GOT3 (cell line): ENCODE measurements at places on chromosomes 6 and 20.

DNA sequence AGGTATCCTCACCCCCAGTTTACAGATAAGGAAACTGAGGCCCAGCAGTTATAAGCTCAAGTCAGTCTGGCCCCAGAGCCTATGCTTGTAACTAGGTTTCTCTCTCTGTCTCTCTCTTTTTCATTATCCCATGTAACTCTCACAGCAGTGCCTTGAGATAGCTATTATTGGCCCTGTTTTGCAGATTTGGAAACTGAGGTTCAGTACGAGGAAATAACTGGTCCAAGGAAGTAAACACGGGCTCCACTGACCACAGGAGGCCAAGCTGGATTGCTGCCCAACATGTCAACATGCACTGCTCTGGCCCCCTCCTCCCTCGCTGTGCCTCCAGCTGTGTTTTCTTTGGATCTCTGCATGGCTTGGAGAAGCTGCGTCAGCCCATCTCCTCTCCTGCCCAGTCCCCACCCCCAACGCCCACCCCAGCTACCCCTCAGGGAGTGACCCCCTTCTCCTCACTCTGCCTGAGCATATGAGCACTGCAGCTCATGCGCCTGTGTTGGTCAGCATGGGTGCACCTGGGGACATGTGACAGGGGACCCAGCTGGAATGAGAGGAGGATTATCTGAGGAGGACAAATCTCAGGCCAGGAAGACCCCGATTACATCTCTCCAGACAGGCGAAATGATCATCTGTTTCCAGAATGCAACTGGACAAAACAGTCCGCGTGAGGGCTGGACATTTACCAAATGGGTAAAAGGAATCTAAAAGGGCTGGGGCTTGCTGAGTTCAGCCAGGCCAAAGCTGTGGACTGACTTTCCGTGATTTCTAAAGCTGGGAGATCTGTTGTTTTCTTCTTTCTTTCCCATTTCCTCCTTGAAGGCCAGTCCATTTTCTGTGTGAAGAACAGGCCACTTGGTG, 7.8 kb upstream of the PLTP start:
- no peak for DNase-seq

DNA sequence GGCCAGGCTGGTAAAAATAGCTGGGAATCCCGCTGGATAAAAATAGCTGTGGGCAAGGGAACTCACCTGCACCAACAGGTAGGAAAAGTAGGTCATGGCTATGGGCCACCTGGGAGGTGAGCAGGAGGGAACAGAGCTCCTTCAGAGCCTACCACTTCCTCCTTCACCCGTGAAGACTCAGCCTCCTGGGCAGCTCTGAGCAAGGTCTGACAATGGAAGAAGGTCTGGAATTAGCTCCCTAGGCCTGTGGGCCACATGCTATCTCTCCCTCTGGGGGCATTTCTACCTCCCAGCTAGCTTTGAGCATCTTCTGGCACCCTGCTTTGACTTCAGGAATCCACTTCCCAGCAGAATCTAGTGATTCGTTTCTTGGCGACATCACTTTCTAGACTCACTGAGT, 153.9 kb downstream of the MRPL14 start:
- no peak for DNase-seq

- DNase-seq = no peak
Observed at GRCh38 chr6:44185953-44186634, 27.5 kb downstream of the CAPN11 start.

DNA sequence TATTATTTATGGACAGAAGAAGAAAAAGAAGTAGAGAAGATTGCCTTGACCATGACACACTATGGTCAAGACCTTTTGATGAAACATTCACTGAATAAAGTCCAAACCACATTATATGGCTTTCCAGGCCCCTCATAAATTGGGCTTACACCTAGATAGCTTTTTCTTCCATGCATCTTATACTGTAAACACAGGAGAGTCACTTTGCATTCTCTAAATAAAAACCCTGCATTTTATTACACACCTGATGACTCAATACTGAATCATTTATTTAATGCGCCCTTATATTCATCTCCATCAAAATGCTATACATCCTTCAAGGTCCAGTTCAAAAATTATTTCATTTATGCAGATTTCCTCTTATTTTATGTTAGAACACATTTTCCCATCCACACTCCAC, 78.0 kb downstream of the COL21A1 start:
- DNase-seq = no peak

- DNase-seq = no peak
Observed at GRCh38 chr6:167962711-167963110, 34.8 kb upstream of the KIF25 start.
